Activated CD4-positive, alpha-beta T cell treated with anti-CD3 and anti-CD28 coated beads, Interleukin-2, amount 10 ng/mL, durations not matched to agents 7 days and 5 days (primary cell): ENCODE measurements at places on chromosomes 12 and 14.
A peak's percentile ranks its signal among the peaks of the same experiment; 100 is the strongest.

DNA sequence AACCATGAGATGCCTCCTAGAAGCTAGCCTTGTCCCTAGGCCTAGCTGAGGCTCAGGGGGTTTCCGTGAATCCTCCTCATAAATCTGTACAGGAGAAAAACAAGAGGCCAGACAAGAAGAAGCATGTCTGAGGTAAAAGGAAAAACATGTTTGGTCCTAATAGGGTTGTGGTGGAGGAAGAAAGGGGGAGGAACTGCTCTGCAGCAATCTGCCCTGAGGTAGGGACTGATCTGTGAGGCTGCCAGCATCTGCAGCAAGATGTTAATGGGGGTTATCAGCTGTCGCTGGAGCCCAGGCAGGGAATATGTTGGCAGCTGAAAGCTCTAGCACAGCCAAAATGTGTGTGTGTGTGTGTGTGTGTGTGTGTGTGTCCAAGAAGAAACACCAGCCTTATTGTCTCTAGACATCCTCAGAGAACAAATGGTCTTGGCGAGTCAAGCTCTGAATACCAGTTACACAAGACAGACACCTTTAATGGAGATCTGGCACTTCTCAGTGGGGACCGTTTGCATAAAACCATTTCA, 218.5 kb downstream of the NUAK1 start:
- DNase-seq, result no peak

- no peak for DNase-seq
These were observed 42.5 kb downstream of the CYP46A1 start for GRCh38 chr14:99726538-99727095.

- no peak for DNase-seq
These were observed 10.0 kb downstream of the SMIM41 start for GRCh38 chr12:52089491-52089890.

- DNase-seq, result no peak
These were observed 182.5 kb downstream of the SLC2A13 start for GRCh38 chr12:39923364-39923763.

- DNase-seq, result no peak
These were observed 9.2 kb downstream of the SOS2 start for GRCh38 chr14:50222055-50222613.

DNA sequence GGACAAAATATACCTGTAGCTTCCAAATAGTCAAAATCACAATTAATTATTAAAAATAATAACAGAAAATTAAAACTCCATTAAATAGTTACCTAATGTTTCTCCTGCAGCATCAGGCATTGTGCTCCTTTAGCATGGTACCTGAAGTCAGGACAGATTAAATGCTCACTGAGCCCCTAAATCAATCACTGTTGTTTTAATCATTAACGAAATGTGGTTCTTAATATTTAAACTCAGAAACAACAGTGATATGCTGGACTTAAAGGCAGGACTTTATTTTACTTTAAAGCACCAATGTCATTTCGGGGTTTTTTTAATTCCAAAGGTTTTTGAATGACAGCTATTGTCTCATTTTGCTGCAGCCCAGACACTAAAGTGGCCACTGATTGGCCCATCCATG, 2.0 kb upstream of the BMP4 start:
- no peak for DNase-seq

DNA sequence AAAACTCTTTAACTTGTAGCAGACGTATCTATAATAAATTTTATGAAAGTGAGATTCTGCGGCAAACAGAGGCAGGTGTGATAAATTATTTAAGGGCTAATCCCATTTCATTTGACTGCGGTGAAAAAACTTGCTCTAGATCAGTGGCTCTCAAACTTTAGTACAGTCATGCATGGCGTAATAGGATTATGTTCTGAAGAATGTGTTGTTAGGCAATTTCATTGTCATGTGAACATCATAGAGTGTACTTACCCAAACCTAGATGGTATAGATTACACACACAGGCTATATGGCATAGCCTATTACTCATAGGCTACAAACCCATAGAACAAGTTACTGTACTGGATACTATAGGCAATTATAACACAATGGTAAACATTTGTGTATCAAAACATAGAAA, 83.7 kb downstream of the HEATR5A start:
- no peak for DNase-seq

DNA sequence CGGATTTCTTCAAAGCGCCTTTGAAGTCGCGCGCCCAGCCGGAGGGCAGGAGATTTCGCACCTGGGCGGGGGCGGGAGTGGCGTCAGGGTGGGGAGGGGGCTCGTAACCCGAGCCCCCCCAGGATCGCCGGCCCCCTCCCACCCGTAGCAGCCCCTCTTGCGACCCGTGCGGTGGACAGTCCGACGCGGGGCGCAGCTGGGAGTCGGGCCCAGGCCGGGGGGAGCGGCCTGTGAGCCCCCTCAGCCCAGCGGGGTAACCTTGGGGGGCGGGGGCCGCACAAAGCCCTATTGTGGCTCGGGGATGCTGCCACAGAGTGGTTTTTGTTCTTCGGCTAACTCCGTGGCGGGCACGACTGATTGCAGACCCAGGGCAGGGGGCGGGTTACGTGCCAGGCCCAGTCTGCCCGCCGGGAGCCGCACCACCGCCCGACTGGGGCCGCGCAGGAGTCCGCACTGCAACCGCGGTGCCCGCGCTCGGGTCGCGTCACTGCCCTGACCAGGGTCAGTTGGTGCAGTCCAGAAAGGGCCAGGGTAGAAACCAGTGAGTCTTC, 4.2 kb upstream of the AAAS start:
- DNase-seq, result peak; percentile 26

GRCh38 chr12:8465301-8465996, 9.7 kb downstream of the CLEC6A start:
- no peak for DNase-seq

- DNase-seq, result no peak
These were observed 20.1 kb downstream of the TRIM9 start for GRCh38 chr14:51074701-51075385.

DNA sequence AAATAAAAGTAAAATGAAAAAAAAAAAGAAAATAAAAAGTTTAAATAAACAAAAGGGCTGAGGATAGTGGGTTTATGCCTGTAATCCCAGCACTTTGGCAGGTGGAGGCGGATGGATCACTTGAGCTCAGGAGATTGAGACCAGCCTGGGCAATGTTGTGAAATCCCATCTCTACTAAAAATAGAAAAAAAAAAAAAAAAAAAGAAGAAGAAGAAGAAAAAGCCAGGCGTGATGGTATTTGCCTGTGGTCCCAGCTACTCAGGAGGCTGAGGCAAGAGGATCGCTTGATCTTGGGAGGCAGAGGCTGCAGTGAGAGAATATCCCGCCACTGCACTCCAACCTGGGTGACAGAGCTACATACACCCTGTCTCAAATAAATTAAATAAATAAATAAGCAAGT, 3.9 kb downstream of the TAOK3 start:
- DNase-seq, result no peak

GRCh38 chr12:31620311-31620710, 29.4 kb upstream of the DENND5B start:
- no peak for DNase-seq

DNA sequence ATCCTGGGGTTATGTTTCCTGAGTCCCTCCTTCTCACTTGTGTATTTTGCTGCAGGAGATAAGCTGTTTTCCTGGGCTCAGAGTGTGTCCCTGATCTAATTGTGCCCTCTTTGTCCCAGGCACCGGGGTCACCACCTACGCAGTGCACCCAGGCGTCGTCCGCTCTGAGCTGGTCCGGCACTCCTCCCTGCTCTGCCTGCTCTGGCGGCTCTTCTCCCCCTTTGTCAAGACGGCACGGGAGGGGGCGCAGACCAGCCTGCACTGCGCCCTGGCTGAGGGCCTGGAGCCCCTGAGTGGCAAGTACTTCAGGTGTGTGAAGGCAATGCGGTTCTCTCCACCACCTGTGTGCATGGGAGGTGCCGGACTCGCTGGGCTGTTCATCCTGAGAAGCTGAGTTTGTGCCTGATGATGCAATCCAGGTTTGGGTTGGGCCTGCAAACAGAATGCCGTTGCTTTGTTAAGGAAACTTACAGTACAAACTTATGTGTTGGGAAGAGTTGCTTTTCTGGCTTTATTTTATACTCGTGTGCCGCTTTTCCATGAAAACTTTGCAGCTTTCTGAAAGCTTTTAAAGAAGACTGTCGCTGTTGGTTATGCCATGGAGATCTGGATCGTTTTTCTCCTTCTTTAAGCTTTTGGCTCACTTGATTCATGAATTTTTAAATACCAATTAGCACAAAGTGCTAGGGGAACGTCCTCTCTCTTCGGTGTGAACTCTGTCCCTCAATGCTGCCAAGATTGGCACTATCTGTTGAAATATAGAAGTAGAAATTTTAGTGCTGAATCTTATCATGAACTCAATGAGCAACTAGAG, 27.6 kb downstream of the RDH12 start:
- no peak for DNase-seq

- no peak for DNase-seq
These were observed 162.2 kb upstream of the TMTC1 start for GRCh38 chr12:29945904-29946303.

DNA sequence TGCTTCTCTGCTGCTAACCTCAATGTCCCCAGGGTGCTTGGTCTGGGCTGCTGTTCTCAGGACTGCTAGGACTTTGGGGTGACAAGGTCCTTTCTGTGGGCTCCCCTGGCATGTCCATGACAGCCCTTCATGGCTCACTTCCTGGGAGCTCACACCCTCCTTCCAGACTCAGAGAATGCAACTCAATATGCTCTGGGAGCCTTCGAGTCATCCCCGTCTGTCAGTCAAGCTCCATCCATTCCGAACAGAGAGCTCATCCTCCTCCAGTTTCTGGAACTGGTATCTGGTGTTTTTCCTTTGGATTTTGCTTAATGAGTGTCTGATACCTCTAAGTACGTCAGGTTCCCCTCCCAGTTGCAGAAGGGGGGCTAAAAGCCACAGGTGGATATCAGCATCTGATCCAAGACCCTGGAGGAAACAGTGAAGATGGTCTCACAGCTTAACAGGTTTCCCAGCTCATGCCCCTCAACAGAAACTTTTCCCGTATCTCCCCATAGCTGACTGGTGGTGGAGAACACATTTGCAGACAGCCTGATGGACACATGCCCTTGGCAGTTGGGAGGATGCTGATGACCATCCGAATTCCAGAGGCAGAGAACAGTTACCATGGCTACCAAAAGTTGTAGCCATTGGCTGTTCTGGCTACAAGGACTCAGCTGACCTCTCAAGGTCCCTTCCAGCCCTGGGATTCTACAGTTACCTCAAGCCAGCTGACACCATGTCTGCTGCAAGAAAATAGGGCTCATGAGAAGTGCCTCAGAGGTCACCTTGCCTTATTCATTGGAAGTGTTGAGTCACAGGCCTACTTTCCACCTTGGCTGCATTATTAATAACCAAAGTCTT, 9.5 kb upstream of the RAB35 start:
- no peak for DNase-seq

DNA sequence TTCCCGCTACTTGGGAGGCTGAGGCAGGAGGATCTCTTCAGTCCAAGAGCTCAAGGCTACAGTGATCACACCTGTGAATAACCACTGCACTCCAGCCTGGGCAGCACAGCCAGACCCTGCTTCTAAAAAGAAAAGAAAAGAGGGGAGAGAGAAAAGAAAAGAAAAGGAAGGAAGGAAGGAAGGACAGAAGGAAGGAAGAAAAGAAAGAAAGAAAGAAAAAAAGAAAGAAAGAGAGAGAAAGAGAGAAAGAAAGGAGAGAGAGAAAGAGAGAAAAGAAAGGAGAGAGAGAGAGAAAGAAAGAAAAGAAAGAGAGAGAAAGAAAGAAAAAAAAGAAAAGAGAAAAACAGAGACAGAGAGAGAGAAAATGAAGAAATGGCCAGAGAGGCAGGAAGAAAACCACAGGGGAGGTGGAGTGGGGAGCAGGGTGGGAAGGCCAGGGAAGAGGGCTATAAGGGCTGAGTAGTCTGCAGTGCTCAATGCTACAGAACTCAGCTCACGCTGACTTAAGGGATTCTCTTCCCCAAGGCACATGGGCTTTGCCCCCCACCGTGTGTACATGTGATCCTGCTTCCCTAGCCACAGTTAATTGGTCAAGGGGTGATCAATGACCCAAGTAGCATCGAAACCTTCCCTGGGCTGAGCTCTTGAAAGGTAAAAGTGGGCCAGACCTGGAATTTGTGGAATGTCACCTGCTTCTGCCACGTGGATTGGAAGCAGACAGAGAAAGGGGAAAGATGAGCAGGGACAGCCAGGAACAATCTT, 90.4 kb upstream of the TMCC3 start:
- no peak for DNase-seq

DNA sequence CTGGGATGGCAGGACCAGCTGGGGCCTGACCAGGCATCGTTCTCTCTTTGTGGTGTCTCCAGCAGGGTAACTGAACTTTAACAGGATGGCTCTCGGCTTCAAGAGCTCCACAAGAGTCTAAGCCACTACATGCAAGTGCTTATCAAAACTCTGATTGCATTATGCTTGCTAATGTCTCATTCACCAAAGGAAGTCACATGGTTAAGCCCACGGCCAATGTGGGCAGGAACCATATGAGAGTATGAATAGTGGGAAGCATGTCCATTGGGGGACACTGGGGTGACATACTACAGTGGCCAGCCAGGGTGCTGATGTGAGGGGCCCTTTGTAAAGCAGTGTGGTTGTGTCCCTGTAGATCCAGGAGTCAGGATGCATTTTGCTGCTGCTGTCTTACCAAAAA, 35.0 kb upstream of the KCNA5 start:
- no peak for DNase-seq

GRCh38 chr12:6766651-6767349, 637 bp downstream of the PTMS start:
- DNase-seq, result peak; percentile 49

GRCh38 chr14:102805371-102805891, 28.2 kb downstream of the TRAF3 start:
- DNase-seq, result peak; percentile 62

- no peak for DNase-seq
These were observed 934.4 kb downstream of the AACS start for GRCh38 chr12:125999628-126000027.

- DNase-seq, result no peak
These were observed 72.5 kb upstream of the ATP2B1 start for GRCh38 chr12:89781156-89781555.

GRCh38 chr14:99188731-99189191, 83.2 kb downstream of the BCL11B start:
- no peak for DNase-seq

GRCh38 chr14:39090548-39091111, 12.4 kb downstream of the SEC23A start:
- DNase-seq, result no peak

- DNase-seq, result no peak
These were observed 781.5 kb downstream of the SLC6A15 start for GRCh38 chr12:84131076-84131475.

- DNase-seq, result no peak
These were observed 10.6 kb downstream of the SSPN start for GRCh38 chr12:26205941-26206340.

DNA sequence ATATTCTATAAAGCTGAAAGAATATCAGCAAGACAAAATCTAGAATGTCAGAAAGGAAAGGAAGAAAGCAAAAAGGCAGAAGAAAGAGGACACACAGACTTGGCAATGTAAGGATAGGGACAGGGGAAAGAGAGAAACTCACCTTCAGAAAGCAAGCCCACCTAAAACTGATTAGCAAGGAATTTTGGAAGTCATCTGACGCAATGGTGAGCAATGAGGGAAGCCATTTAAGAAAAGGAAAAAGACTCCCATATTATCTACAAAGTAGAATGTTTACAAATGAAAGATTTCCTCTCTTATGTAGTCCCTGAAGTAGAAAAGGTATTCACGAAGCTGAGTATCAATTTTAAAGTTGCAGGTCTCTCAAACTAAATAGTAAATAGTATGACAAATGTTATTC, 35.2 kb upstream of the FOXG1 start:
- no peak for DNase-seq

- DNase-seq, result no peak
These were observed 18.1 kb downstream of the SUSD6 start for GRCh38 chr14:69629225-69630127.
